ENCODE measurements at places on chromosomes 16 and 17.

DNA sequence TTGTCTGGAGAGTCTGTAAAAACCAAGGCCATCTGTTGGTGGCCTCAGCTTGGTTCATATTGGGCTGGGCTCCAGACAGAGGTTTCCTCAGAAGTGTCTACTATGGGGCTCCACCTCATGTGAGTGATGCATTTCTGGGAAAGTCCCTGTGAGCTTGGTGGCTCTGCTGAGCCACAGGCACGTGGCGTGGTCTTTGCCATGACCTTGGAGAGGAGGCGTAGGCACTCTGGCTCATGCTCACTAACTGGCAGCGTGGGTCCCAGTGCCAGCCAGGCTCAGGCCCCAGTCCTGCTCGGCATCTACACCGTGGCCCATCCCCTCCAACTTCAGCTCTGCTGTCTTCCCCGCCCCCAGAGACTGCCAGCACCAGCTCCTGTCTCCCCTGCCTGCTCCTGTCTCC is 10.7 kb upstream of the SMTNL2 start:
- no peak for DNase-seq

DNA sequence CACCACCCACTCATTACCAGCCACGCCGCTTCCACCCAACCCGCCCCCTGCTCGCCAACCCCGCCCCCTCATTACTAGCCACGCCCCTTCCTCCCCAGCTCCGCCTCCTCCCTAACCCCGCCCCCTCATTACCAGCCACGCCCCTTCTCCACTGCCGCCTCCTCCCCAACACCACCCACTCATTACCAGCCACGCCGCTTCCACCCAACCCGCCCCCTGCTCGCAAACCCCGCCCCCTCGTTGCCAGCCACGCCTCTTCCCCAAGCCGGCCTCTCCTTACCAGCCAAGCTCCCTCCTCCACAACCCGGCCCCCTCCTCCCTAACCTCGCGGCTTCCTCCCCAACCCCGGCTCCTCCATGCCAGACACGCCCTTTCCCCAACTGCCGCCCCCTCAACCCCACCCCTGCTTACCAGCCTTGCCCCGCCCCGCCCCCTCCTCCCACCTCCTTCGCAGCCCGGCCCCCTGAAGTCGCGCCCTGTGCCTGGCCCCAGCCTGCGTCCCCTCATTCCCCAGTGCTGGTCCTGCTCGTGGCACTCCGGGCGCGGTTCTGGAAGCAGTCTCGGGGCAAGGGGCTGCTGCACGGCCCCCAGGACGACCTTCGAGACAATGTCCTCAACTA is 7.3 kb downstream of the SLC22A31 start:
- peak; percentile 52 for DNase-seq

GRCh38 chr16:67241008-67241900 is 6.0 kb downstream of the FHOD1 start:
- no peak for DNase-seq

DNA sequence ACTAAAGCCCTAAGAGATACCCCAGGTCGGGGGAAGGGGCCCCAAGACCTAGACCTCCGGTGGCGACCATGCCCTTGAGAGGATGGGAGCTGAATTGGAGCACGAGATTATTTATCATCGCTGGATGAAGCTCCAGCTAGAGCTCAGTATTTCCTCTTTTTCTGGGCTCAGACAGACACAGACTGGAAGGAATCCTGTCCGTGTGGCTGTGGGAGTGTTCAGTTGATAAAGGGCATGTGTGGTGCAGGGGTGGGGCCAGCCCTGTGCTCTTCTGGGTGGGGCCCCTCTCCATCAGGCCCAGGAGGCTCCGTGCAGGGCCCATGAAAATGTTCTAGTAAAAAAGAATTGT is 6.3 kb upstream of the CBX4 start:
- DNase-seq: no peak

DNA sequence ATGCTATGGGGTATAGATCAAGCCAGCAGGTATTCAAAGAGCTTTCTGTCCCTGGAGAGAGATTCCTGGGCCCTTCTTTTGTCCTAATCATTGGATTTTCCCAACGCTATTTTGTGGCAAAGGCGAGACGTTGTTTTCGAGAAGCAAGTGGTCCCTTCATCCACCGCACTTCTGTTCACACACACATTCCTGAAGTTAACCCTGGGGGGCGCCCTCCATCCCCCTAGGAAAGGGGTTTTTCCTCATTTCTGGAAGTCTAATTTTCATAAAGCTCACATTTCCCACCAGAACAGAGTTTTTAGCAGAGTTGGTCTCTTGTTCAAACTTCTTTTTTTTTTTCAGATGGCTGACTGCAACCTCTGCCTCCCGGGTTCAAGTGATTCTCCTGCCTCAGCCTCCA is 11.9 kb downstream of the SCGB1C2 start:
- no peak for DNase-seq

DNA sequence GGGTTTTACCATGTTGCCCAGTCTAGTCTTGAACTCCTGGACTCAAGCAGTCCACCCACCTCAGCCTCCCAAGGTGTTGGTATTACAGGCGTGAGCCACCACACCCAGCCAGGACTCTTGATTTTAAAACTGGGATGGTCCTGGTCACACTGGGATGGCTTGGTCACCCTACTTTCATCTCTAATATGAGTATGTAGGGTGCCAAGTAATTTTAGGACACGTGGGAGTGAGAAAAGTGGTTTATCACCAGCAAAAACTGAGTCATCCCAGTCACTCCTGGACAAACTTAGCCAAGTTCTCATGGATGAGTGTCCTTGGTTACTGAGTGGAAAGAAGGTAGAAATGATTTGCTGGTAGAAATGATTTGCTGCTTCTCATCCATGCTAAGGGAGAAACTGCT is 9.9 kb downstream of the CLEC19A start:
- no peak for DNase-seq

- DNase-seq: no peak
Observed at GRCh38 chr16:14148569-14148968, 77.5 kb downstream of the MRTFB start.

GRCh38 chr17:80705988-80706387 is 161.3 kb downstream of the RPTOR start:
- no peak for DNase-seq

DNA sequence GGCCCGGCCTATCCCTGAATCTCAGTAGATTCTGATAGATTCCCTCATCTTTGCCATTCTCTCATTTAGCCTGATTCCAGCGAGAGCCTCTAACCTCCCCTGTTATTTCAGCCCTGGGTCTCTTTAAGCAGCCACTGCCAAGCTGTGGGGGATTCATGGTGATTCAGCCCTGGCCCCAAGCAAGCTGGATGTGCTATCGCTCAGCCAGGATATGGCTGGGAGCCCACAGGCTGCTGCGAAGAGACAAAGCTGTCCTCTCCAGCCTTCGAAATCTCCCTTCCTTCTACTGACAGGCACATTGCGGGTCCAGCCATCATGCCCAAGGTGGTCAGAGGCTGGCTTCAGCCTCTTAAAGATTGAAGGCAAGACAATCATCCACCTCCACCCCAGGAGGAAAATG is 394.1 kb downstream of the SOX9 start:
- DNase-seq: no peak

GRCh38 chr16:85157813-85158742 is 45.8 kb upstream of the CIBAR2 start:
- no peak for DNase-seq

GRCh38 chr17:50537721-50538548 is 5.4 kb downstream of the EPN3 start:
- no peak for DNase-seq

DNA sequence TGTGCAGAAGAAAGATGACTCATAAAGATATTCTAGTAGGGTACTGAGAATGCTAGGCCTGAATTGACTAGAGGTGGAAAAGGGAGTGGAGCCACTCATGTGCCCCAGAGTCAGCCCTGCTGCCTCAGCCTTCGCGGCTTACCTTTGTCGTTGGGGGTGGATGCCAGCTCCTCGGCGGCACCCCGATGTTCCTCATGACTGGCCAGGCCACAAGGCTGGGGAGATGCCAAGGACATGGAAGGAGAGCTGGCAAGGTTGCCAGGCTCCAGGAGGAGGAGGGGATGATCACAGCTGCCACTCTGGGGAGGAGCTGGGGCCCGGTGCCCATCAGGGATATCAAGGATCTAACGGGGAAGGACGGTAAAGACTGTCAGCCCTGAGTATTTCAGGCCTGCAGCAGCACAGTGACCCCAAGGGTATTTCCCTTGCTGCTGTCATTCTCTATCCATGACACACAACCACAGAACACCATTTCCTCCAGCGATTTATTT is 9.7 kb upstream of the SLC35B1 start:
- DNase-seq: no peak

DNA sequence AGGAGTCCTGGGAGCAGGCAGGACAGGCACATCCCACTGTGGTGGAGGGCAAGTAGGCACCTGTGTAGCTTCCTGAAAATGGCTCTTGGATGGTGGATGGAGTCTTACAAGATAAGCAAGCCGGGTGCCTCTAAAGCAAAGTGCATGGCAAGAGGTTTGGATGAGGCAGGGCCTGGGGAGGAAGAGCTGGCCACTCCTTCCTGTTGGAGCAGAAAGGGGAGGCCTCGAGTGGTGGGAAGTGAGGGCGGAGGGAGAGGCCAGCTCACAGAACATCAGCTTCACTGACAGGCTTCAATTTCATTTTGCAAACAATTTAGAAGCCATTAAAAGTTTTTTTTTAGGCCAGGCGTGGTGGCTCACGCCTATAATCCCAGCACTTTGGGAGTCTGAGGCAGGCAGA is 31.0 kb downstream of the CD300A start:
- DNase-seq: no peak

DNA sequence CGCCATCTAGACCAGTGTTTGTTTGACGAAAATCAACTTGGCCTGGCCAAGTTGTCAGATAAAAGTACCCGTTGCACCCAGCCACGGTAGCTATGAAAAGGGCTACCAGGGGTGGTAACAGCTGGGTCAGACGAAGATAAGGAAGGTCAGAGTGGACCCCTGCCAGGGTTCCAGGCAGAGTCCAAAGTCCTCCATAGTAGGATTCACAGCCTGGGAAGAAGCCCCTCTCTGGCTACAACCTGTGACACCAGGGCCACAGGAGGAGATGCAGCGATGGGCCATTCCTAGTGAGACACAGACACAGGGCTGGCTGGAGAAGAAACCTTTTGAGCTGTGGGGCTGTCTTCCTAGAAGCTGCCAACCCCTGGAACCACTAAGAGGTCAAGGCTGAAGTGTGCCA is 39.3 kb downstream of the MEAK7 start:
- no peak for DNase-seq

GRCh38 chr17:7737601-7738000 is 20.1 kb downstream of the DNAH2 start:
- no peak for DNase-seq

DNA sequence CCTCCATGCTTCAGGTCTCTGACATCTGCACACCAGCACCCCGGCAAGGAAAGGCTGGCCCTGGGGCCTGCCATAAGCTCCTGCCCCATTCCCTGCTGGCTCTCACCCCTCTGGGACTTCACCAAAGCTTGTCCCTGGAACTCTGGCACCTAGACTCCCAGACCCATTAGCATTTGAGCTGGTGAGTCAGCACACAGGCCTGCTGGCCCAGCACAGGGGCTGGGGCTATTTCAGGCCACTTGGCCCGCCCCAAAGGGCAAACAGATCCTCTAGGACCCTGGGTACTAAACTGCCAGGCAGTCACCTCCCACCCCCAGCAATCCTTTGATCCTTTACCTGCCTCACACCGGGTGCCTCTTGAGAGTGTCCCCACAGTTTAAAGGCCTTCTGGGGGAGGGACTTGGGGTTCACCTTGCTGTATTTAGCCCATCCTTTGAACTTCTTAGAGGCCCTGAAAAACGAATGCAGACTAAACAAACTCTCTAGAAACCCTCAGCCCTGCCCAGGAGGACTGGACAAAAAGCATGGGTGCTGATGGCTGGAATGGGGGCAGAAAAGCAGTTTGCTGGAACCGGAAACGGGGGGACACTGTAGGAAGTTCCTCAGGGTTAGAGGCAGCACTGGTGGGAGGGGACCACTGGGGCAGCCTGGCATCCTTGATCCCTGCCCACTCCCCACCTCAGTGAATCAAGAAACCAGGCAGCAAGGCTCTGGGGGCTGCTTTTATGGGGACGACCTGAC is 3.2 kb upstream of the SAMD14 start:
- no peak for DNase-seq

- DNase-seq: peak; percentile 48
Observed at GRCh38 chr16:22206842-22207714, 1.0 kb downstream of the EEF2K start.

GRCh38 chr17:15651583-15652110 is 32.1 kb upstream of the FBXW10B start:
- DNase-seq: peak; percentile 74

GRCh38 chr16:29673501-29673900 is 5.5 kb upstream of the QPRT start:
- DNase-seq: no peak
